ENCODE measurements at places on chromosomes 11 and 22. TPM values are rescaled to one million over a fixed set of nuclear protein-coding genes. Genes with fewer than 3 reads are reported as not detected.
A peak's percentile ranks its signal among the peaks of the same experiment; 100 is the strongest.

The APOA1 gene
- total RNA-seq: 0.14 TPM

The FAM180B gene
- not detected for total RNA-seq

The SLC1A2 gene
- total RNA-seq: not detected

The CNIH2 gene
- total RNA-seq: 1.5 TPM

The CHADL gene
- total RNA-seq: not detected

The TMEM191B gene
- total RNA-seq: 0.10 TPM

The SNX32 gene
- total RNA-seq: not detected

The B4GALNT4 gene
- 3.0 TPM for total RNA-seq

The CYTH4 gene
- total RNA-seq: 0.33 TPM

The NOL12 gene
- 35.4 TPM for total RNA-seq

The ANO5 gene
- 0.06 TPM for total RNA-seq

GRCh38 chr11:46382646-46383403 is 1.4 kb downstream of the MDK start:
- DNase-seq: peak; percentile 34

GRCh38 chr22:29727131-29727523 is 7.3 kb downstream of the CABP7 start:
- no peak for DNase-seq

DNA sequence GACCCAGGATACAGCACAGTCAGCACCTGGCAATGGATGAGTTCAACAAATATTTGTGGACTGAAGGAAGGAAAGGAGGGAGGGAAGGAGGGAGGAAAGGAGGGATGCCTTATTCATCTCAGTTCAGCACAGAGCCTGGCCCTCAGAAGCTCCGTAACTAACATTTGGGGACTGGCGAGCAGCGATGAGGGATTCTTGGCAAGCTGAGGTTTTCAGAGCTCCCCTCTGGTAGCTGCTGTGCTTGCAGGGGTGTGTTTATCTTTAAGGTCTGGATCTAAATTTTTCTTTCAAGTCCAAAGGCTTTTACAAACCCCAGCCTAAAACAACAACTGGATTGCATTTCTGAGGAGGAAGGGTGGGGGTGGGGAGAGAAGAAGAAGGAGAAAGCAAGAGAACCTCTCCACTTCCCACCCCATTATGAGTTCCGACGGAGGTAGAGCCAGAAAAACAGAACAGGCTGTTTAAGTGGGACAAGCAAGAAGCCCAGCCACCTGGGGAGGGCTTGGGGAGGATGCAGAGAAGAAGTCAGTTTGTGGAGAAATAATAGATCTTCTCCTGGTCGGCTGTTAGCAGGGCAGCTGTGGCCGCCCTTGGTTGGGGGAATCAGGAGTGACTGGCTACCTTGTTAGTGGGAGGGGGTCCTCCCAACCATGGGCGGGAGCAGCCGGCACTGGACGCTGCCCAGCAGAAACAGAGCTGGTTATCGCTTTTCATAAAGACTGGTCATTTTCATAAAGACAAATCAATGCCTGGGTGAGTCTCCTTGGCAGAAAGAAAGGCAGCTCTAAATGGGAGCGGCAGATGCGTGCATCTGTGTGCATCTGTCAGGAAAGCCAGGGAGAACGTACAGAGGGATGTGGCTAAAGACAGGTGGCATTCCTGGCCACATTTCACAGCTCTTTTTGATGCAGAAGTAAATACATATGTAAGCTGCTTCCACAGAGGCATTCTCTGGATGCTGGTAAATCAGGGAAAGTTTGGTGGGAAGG is 78.0 kb downstream of the TSPAN18 start:
- DNase-seq: no peak

- DNase-seq: no peak
Observed at GRCh38 chr22:24506802-24507438, 11.8 kb downstream of the UPB1 start.

- no peak for DNase-seq
Observed at GRCh38 chr22:37151401-37151800, 1.7 kb upstream of the IL2RB start.

DNA sequence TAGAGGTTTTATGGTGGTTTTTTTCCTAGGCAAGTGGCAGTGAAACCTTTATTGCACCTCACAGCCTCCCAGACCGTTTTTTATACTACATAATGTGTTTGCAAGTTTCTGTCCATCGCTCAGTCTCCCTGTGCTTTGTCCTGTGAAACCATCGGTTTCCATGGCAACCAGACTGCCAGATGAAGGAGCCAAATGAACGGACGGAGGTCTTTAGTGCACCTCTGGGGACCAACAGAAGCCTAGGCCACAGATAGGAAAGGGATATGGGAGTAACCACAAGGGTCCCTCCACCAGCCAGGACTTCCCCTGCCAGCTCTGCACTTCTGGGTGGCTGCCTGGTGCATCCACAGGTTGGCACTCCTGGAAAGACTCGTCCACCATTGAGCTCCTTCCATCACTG is 165.0 kb downstream of the CHST1 start:
- DNase-seq: no peak

DNA sequence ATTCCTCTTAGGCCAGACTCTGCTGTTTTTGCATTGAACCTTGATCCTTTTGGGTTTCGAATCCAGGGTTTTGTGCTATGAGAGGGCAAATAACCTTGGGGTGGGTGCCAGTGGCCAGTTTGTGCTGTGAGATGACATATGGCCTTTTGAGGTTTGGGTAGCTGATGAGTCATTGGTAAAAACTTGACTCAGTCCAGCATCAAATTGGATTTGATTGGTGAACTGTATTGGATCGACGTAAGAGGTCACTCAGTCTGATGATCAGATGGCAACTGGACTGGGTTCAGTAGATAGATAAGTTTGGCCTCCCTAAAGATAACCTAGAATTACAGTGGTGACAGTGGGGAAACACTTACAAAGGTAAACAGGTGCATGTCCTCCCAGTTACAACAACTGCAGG is 41.0 kb upstream of the XKR3 start:
- DNase-seq: peak; percentile 54

DNA sequence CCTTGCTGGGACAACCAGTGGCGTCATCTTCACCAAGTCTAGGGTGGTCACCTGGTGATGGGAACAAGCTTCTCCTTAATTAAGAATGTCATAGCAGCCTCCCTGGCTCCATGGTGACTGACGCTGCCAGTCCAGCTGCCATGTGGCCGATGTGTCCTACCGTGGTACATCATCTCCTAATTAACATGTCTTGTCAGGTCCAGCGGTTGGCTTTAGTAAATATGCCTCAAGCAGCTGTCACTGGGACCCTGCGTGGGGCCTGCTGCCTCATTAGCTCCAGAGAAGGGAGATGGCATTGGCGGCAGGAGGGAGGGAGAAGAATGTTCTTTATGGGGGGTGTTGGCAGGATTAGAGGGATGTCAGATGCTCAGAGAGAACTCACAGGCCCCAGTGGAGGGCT is 271.9 kb downstream of the ST3GAL4 start:
- no peak for DNase-seq

DNA sequence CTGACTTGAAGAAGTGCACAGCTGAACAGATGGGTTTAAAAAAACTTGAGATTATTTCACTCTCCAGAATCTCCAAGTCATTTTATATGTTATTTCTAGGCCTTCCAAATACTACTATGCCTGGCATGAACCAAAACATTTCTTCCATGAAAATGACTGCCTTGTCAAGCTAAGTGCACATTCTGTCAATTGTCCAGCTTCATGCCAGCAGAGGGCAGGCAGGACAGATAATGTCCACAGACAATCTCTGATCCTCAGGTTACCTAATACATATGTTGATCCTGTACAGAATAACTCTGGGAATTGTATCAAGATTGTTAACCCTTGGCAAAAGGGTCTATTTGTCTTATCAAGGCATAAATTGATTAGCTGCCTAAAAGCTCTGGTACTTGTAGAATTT is 229.5 kb downstream of the AASDHPPT start:
- DNase-seq: no peak

- DNase-seq: no peak
Observed at GRCh38 chr11:117676501-117676900, 120.5 kb downstream of the DSCAML1 start.

GRCh38 chr22:31841078-31841827 is 87.4 kb downstream of the DEPDC5 start:
- DNase-seq: no peak

- no peak for DNase-seq
Observed at GRCh38 chr11:109789901-109790300, 303.3 kb upstream of the ZC3H12C start.

GRCh38 chr11:68447015-68447801 is 13.3 kb upstream of the PPP6R3 start:
- DNase-seq: peak; percentile 59

DNA sequence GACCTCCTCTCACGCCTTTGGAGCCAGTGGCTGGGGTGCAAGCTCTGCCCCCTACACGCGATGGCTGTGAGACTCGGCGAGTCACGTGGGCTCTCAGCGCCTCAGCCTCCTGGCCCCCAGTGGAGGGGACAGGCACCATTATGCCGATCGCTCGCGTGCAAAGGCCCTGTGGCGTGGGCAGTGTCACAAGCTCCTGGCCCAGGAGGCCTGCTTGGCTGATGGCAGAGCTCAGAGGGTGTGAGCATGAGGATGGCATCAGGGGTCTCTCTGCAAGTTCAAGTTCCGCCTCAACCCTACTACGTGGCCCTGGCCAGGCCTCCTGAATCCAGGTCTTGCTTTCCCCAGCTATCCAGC is 90.8 kb upstream of the KCNQ1OT1 start:
- DNase-seq: no peak

DNA sequence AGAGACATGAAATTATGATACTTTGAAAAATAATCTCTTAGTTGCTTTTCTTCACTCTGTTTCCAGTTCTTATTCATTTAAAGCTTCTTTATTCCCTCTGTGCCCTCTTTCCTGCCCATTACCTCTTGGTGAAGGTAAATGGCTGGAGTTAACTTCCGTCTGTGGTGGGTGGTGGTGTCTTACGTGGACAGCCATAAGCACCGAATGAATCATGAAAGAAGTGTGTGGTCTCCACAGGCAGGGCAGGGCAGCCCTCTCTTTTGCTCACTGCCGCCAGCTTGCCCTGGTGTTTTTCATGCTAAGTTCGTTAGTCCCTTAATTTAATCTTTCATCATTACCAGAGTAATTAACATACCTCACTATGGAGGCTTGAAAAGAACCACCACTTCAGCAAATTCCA is 98.7 kb upstream of the SORL1-AS1 start:
- no peak for DNase-seq

GRCh38 chr22:19665784-19666672 is 48.3 kb upstream of the SEPTIN5 start:
- DNase-seq: no peak

GRCh38 chr11:117980720-117981119 is 5.5 kb upstream of the IL10RA start:
- no peak for DNase-seq

GRCh38 chr11:70466596-70466995 is 68.3 kb downstream of the CTTN start:
- no peak for DNase-seq

DNA sequence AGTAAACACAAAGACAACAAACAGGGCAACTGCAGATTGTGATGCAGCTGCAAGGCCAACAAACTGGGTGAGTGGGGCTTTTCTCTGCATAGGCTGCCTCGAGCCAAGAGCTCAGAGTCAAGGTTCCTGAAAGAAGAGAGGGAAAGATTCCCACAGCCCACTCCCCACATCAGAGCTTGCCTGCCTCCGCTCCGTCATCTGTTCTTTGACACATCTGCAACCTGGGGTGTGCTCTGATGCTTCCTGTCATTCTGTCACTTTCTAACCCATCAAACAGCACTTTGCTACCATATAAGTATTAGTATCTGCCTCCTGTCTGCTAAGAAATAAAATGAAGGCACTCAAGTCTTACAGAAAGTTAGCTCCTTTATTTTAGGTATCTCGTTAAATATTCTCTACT is 46.9 kb downstream of the C22orf31 start:
- DNase-seq: no peak

GRCh38 chr11:12229450-12230229 is 119.2 kb downstream of the MICAL2 start:
- DNase-seq: no peak
